ENCODE measurements at places on chromosomes 2 and 18. TPM values are rescaled to one million over a fixed set of nuclear protein-coding genes. Genes with fewer than 3 reads are reported as not detected.

The LRP1B gene
- total RNA-seq, result 0.13 TPM

The ELOA2 gene
- not detected for total RNA-seq

The NXPH2 gene
- total RNA-seq, result not detected

The VWC2L gene
- total RNA-seq, result not detected

The HOXD4 gene
- 2.5 TPM for total RNA-seq

The NT5C1B gene
- not detected for total RNA-seq

The COLEC12 gene
- 33.4 TPM for total RNA-seq

The PPP1R1C gene
- total RNA-seq, result 0.13 TPM

The AGXT gene
- not detected for total RNA-seq

The MTIF2 gene
- 26.3 TPM for total RNA-seq

The MATN3 gene
- total RNA-seq, result 1.0 TPM

The ZEB2 gene
- total RNA-seq, result 0.51 TPM

The ANO7 gene
- 1.0 TPM for total RNA-seq

The FNDC4 gene
- 10.0 TPM for total RNA-seq

The SH3BP4 gene
- 16.0 TPM for total RNA-seq

DNA sequence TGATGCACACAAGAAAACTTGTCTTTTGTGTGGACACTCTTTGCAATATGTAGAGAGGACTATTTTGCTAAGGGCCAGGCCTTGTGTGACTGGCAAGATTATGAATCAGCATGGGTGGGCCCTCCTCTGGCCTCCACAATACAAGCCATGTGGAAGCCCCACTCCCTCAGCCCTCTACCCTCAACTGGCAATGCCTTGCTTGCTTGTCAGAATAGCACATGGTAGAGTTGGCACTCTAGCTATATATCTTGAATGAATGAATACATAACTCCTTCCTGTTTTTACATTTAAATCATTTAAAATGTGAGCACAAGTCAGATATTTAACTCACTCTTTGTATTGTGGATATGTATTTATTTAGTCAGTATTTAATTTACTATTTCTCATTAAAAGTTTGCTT, 805.4 kb upstream of the GYPC start:
- no peak for DNase-seq

- DNase-seq, result no peak
These were observed 38.6 kb upstream of the ZFP36L2 start for GRCh38 chr2:43265001-43265400.

GRCh38 chr2:233336541-233336940, 17.8 kb upstream of the DGKD start:
- no peak for DNase-seq

GRCh38 chr18:78297048-78297447, 682.6 kb upstream of the SALL3 start:
- DNase-seq, result no peak

DNA sequence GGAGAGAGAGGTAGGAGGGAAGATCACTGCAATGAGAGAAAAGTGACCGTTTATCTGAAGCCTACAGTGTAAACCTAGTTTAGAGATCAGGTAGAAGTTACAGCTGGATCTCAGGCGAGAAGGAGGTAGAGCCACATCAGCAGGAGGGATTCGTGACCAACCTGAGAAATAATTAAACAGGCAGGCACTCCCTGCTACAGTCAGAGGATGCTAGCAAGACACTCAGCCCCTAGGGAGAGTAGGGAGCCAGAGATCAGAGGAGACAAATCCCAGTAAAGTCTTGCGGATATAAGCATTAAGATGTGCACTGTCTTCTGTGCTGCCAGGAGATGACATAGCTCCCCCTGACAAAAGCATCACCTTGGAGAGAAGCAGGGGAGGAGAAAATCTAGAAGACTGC, 629.1 kb upstream of the SLC39A10 start:
- no peak for DNase-seq

DNA sequence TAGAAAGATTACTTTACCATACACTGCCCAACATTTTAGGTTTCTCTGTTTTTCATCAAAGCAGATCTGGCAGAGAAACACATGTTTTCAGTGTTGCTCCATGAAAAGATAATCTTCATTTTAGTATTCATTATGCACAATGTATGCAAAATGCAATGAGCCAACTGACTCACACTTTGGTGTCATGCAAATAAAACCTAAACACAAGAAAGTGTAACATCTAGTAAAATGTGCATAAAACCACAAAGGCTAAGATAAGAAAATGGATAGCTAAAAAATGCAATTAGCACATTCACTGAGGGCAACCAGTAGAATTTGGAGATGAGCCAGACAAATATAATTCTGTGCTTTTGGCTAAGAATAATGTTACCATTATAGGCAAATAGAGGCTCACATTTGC, 203.5 kb upstream of the UBE2E3 start:
- DNase-seq, result no peak

DNA sequence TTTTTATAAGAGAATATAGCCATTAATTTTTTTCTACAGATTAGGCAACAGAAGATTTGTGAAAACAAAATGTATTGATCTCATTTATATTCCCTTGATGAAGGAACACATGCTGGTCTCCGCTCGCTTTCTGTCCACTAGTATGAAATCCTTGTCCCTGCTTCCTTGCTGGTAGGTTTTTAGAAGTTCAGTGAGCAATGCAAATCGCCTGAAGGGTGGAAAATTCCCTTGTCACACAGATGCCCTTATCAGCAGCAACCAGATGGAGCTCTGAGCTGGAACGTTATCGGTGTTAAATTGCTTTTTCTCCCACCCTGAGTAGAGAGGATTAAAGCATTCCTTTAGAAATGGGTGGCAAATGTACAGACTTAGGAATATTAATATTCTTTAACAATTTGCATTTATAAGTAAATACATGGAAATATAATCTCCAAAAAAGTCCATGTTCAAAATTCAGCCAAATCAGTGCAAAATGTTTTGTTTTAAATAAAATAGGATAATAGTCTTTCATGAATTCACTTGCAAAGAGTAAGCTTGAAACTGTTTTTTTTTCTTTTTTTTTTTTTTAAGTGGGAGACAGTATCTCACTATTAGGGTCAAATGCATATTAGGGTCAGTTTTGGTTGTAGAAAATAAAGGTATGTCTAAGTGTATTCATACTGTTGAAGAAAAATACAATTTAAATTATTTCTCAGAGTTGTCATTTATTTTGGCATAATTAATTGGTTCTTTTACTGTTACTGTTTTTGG, 164.0 kb upstream of the MYO3B start:
- peak; percentile 59 for DNase-seq

GRCh38 chr2:20169796-20170703, 54.9 kb downstream of the SDC1 start:
- DNase-seq, result no peak

DNA sequence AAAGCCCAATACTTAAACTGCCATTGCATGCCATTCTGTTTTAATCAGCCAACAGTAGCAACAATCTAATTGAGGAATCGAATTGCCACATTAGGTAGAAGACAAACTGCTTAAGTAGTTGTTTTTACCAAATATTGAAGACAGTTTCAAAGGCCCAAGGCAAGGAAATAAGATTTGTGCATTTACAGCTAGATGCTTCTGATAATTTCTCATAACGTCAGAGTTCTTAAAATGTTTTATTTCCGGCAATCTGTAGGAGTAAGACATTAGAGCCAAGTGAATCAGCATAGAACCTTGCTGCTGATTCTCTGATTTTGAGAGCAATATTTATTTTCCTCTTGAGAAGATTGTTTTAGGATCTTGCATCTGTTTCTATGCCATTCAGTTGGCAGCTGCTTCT, 174.3 kb downstream of the RBM43 start:
- DNase-seq, result no peak

DNA sequence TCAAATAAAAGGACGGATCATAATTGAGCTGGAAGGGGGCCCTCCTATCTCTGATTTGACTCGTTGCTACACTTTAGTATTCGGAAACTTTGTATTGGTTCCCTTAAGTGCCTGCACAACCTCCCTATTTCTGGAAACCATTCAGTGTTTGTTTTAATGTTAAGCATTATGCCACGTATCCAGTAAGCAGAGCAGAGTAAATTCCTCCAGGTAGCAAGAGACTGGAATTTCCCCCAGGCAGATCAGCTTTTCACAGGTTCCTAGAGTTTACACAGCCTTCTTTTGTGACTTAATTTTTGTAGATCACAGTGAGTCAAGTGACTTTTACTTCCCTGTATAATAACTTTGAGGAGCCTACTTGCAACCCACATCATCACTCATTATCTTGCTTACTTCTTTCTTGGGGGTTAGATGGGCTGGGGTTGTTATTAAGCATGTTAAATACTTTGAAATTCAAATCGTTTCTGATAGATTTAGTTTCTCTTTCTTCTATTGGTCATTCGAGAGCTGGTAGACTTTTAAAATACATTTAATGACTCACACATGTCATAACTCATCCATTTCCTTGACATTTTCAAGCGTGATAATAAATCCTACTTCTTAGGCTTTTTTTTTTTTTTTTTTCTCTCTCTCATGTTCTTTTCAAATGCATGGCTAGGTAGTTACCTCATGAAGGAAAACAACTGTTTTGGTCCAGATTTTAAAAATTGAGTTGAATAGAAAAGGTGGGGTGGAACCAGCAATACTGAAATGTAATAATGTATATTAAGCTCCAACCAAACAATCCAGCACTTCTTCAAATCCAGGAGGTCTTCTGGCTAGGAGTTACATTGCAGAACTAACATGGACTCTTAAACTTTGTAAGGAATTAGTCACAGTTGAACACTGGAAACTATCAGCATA, 219.3 kb downstream of the NEDD4L start:
- peak; percentile 83 for DNase-seq

GRCh38 chr2:110677530-110678456, at the start of gene BUB1:
BUB1 (minus strand) TSS chr2:110678063; CDS start chr2:110677995, 68 bp downstream.
- peak; percentile 92 for DNase-seq

DNA sequence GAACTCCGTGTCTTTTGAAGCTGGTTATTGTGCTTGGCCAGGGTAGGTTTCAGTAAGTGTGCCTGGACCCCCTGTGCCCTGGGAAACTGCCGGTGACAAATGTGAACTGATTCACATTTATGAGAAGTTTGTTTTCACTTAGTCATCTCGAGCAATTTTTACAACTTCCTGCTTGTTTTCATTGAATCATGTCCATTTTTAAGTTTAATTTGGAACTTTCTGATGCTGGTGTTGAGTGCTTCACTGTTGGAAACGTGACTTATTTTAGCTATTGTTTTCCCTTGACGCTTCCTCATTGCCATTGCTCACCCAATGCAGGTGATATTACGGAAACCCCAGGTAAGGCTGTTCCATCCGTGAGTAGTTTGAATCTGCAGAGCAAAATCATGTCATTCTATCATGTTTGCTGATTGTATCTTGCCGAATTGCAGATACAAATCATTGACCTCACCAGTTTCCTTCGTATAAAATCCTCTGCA, 97.2 kb downstream of the RTN4 start:
- peak; percentile 21 for DNase-seq

DNA sequence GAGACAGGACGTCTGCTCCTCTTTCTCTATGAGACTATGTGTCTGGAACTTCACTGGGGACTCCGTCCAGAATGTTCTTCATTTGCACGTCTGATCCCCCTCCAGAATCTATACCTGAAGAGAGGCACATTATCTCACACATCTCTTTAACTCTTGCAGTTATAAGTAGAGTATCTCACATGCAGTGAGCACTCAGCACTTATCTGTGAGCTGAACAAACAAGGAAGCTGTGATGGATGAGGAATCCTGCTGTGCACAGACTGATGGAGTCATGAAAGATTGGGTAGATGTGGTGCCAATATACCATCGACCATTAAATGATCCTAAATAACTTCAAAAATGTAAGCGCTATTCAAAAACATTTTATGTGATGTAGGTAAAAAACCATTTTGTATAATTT, 888.3 kb upstream of the CELF4 start:
- DNase-seq, result no peak

DNA sequence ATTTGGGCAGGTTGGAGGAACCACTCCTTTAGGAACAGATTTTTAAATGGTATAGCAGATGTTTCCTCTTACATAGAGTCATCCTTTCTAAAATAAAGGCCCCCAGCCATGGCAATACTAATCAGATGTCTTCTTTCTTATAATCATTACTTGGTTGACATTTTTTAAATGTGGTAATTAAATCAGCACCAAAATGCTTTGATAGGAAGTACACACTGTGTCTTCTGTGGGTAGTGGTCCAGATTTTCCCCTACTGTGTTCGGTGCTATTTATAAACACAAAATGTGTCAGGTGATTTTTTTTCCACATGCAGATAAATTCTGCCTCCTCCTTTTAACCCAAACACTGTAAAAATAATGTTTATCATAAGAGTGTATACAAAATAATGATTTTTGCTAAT, 200.9 kb upstream of the DTNA start:
- DNase-seq, result no peak

DNA sequence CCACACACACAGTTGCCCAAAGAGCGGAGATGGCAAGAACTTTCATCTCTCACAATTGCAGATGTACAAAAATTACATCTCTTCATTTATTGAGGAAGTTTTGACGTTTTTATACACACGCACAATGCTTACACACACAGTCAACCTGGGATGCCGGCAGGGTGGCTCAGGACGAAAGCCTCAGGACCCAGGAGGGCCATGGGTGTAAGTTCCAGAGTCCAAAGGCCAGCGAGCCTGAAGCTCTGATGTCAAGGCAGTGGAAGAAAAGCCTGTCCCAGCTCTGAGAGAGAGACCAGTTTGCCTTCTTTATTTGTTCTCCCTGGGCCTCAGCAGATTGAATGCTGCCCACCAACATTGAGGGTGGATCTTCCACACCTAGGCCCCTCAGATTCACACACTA, 10.1 kb downstream of the AMER3 start:
- DNase-seq, result no peak
